Left cardiac atrium (tissue), 4 donors: ENCODE measurements at places on chromosomes 2 and 18.

DNA sequence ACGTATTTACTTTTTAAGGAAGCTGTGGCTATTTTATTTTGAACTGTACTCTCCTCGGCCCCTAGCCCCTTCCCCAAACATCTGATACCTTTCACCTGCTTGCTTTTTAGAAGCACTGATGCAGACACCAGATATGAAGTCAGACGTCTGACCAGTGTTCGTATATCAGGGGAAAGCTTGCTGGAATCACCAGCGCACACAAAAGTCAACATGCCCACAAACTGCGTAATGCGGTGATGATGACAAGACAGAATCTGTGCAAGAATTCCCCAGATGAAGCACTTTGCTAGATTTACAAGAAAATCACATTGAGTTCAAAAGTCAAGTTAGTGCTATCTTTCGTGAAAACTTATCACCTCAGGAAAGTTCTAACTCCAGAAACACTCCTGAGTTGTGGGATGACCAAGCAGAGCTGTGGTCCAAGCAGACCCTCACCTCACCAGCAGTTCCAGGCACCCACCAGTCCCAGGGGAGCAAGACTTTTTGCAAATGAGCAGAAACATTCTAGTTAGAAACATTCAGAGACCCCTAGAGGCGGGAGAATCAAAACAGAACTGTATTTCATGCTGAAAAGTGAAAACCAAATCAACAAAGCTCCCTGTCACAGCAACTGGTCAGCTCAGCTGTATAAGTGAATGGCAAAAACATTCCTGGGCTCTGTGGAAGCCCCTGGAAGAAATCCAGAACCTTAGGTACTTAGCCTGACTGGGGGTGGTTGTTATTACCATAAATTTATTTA is 55.7 kb downstream of the INO80C start:
- DNase-seq = no peak

DNA sequence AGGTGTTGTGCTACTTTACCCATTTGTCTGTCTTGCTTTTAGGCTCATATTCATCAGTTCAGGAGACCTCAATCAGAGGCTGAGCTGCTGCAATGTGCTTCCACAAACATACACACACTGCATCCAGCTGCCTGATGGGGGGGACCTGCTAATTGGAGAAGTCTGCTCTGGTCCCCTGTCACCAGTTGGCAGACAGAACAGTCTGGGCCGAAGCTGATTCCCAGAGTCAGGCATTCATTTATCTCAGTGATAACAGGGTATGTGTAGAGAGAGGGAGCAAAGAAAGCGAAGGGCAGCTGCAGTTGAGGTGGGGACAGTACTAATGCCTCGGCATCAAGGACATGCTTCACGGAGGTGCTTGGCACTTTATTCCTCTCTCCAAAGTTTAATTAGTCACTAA is 584.3 kb upstream of the PIK3C3 start:
- no peak for DNase-seq

DNA sequence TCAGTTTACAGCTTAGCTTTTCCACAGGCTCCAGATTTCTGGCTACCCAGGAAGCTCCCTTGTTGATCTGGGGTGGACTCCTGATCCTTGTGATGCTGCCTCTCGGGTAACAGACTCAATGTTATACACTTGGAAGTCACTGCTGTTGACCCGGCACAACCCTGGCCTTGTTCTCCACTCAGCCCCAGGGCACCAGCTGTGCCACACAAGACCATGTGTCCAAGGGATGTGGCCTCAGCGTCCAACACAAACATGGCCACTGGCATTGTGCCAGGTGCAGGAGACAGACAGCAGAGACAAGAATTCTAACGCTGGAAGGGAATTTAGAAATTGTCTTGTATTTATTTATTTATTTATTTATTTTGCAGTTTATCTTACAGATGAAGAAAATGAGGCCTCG is 39.0 kb upstream of the PPP4R1 start:
- peak; percentile 49 for DNase-seq

- DNase-seq = no peak
Observed at GRCh38 chr2:148512501-148512900, 132.1 kb upstream of the EPC2 start.

GRCh38 chr2:8980096-8980495 is 23.4 kb downstream of the MBOAT2 start:
- DNase-seq = no peak

DNA sequence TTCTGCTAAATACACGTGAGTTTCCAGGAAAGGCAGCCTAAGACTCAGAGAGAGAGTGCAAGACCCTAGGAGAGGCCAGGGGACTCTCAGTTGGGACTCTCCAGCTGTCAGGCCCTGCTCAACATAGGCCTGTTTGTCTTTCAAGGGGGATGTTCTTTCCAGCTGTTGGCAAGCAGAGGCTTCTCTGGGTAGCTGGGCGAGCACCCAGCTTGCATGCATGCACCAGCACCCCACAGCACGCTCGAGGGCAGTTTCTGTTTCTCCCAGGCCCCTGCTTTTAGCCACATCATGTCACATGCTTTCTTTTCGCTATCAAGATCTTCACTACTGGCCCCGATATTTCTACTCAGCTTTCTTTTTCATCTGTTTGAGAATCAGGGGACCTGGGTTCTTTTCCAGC is 479.3 kb upstream of the HS6ST1 start:
- no peak for DNase-seq
